NCI-H446 (cell line): ENCODE measurements at places on chromosomes 7 and 10.

DNA sequence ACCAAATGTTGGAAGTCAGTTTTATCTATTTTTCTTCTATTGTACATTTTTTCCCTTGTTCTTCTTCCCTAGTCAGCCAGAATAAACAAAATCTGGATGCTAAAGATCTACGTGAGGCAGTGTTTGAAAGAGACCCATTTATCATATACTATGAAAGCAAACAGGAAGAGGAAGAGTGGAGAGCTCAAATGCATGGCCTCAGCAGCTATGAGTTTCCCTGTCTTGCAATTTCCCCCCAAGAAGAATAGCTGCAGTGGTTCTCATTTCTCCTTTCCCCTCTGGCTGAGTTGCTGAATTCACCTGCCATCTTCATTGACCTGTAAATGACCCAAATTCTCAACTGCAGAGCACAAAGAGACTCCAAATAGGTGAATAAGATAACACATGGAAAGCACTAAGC, 347.1 kb upstream of the NRP1 start:
- DNase-seq, result no peak

DNA sequence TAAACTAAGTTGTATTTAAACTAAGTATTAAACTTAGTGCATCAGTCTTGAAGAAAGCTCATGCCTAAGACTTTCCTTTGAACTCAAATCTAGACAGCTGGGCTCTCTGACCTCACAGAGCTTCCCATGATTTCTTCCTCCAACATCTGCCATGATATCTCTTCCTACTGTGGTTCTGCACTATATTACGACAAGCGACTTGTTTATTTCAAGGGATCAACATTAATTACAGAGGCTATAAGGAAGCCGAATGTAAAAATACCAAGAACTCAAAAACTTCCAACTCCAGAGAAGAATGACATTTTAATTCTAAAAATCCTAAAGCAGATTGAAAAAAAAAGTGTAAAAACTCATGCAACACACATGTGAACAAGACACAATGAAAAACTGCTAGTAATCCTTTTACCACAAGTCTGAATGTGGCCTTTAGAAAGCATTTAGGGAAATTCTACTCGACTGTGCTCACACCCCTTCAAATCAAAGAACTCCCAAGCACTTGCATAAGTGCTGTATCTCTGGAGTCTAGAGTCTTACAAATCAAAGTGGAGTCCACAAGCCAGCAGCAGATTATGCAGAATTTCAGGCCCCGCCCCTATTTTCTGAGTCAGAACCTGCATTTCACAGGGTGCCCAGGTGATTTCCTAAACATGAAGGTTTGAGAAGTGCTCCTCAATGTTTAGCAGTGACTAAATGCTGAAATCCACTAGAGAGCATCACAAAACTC, 22.7 kb upstream of the WASHC2A start:
- no peak for DNase-seq

DNA sequence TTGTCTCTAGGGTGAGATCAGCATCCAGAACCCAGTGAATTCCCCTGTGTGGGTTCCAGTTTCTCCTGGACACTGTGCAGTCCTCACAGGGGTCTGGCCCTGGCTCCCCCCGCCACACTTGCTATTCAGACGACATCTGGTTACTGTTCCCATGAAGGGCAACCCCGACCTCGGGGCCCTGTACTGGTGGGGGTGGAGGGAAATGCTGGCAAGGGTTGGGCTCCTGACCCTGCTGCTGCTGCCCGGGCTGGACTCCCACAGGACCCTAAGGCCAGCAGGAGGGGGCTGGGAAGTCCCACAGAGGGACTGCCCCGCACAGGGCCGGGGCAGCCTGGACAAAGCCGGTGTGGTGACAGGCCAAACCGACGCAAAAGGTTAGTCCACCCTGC, 768 bp upstream of the CPA1 start:
- DNase-seq, result no peak

DNA sequence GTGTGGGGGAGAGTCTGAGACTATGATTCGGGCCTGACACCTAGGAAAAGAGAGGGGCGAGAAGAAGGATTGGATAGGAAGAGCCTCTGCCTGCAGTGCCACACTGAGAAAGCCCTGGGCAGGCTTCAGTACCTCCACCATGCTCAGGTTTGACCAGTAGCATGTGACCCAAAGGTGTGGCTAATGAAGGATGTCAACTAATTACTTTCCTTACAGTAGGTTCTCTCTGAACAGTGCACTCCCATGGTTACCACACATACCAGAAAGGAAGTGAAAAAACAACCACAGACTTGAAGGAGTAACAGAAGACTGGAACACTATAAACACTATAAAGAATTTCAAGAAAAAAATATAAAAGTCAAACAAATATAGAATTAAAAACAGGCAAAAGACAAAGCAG, 46.2 kb downstream of the SEM1 start:
- DNase-seq, result no peak

- DNase-seq, result no peak
Observed at GRCh38 chr10:127470911-127471310, 78.2 kb upstream of the NPS start.

- no peak for DNase-seq
Observed at GRCh38 chr7:55236476-55236875, 128.7 kb upstream of the LANCL2 start.

GRCh38 chr7:139857791-139858190, 28.7 kb downstream of the TBXAS1 start:
- DNase-seq, result no peak

GRCh38 chr7:151389768-151390597, 19.9 kb downstream of the WDR86 start:
- DNase-seq, result no peak

GRCh38 chr7:45985902-45986301, 64.8 kb upstream of the IGFBP3 start:
- DNase-seq, result no peak

DNA sequence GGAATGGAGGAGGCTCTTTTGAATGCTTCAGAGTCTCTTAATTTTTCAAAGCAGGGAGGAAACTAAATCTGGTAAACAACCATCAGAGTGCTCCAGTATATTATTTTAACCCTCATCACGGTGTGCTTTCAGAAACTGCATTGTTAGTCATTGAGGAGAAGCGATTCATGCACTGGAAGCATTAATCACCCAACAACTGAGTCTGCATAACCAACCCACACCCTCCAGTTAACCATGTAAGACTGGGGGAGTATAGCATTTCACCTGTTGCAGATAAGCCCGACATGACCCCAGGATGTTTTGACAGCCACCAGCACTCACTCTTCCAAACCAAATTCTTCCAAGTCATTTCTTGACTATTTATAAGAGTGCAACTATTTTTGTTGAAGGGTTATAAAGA, 257.6 kb downstream of the GATA3 start:
- no peak for DNase-seq

GRCh38 chr7:148374396-148375259, 215.9 kb upstream of the C7orf33 start:
- no peak for DNase-seq

- DNase-seq, result no peak
Observed at GRCh38 chr10:77195101-77195500, 442.5 kb downstream of the KCNMA1 start.

DNA sequence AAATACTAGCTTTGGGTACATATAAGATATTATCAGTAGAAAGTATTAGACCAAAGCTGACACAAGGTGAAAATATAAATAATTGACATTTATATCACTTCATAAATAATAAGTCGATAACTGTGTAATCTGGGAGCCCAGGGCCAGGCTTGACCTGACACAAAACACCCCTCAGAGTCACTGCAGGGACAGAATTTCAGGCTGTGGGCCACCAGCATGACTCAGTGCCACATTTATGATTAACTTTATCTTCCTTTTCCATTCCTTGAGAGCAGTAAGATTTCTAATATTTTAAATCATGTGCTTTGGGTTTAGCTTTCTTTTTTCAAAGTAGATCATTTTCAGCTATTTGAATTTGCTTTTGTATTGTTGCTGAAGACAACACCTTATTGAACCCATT, 102.9 kb upstream of the NFE2L3 start:
- DNase-seq, result no peak

DNA sequence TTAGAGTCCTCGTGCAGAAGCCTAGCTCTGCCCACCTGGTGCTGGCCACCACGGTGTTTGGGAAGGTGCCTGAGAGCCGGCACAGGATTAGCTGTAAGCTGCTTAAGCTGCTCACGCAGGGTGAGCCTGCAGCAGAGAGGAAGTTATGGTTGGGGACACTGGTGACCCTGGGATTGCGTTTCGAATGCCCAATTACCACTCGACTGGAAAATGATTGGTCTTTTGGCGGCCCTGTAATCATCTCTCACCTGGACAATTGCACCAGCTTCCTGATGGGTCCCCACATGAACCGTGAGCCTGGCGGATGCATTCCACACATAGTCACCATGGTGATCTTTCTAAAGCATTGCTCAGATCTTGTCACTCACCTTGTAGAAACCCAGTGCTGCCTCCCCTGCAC, 442.3 kb upstream of the ZMIZ1 start:
- no peak for DNase-seq

DNA sequence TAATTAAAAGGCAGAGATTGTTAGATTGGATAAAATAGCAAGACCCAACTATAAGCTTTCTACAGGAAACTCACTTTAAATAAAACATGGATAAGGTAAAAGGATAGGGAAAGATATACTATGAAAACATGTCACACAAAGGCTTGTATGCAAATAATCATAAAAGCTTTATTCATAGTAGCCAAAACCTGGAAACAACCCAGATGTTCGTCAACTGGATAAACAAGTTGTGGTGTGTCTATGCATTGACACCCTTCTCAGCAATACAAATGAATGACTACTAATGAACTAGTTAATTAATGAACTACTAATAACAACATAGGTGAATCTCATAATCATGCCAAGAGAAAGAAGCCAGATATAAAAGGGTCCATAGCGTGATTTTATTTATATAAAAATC, 37.7 kb upstream of the OIT3 start:
- no peak for DNase-seq

DNA sequence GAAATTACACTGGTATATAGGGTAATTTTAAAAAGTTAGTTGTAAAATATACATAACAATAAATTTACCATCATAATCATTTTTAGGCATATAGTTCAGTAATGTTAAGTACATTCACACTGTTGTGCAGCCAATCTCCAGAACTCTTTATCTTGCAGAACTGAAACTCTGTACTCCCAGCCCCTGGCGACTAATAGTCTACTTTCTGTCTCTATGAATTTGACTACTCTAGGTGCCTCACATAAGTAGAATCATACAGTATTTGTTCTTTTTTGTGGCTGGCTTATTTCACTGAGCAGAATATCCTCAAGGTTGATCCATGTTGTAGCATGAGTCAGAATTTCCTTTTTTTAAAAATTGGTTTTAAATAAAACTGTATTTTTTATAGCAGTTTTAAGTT, 41.4 kb downstream of the NRF1 start:
- no peak for DNase-seq
